GM12878 (cell line): ENCODE measurements at places on chromosomes 5 and 9.

DNA sequence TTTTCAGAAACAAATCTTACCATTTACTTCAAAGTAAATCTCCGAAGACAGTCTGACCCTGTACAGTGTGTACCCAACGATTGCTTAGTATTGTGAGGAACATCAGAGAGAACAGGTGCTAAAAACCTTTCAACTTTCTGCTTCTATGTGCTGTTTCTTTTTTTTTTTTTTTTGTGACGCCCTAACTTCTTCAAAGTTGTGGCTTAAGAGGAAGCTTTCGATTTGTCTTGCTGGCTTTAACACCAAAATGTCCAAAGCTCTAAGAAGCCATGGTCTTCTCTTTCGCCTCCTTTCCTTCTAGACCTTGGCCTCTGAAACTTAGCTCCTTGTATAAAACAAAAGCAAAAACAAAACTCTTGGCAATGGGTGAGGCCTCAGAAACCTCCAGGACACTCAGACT, 1.2 kb downstream of the TNFSF8 start:
- DNase-seq: no peak

- DNase-seq: no peak
These were observed 89.5 kb downstream of the EGFLAM start for GRCh38 chr5:38347896-38348295.

- DNase-seq: no peak
These were observed 6.7 kb downstream of the GLRA1 start for GRCh38 chr5:151917904-151918303.

DNA sequence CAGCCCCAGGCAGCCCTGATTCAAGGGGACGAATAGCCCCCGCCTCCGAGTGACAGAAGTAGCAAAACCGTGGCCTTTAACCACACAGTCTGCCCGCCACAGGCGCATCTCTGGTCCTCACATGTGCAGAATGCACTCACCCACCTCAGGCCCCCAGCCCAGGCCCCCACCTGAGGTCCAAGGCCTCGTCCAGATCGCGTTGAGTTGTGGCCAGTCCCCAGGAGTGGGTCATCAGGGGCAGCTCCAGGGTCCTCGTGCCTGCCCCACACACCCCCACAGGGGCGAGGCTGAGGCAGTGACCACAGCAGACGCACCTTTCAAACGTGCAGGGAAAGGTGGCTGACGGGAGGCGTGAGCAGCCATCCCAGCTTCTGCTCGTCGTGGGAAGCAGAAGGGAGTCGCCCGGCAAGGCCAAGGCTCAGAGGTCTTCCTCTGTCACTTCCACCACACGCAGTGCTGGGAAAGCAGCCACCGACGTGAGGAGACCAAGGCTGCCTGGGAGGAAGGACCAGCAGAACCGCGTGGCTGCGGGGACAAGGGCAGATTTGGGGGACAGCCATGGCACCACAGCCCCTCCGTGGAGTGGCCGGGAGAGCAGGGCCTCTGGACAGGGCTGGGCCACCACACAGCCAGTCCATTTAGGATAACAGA, 77.8 kb upstream of the OTULINL start:
- no peak for DNase-seq

GRCh38 chr5:37811866-37812265, 28.0 kb downstream of the GDNF start:
- DNase-seq: no peak

DNA sequence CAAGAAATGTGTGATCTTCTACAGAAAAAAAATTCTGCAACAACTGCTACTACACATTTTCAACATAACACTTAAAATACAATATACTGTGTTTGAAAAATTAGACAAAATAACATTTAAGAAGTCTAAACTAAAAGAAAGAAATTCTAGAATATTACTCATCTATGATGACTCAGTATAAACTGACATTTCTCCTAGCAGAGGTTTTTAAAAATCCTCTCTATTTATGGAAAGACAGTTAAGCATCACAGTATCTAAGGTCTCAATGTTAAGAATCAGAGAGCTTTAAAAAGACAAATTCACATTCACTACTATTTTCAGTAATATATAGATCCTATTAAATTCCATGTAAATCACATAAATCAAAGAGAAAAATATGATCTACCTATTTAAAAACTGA, 61.3 kb downstream of the NR2F1-AS1 start:
- no peak for DNase-seq

- no peak for DNase-seq
These were observed 11.7 kb downstream of the MPDZ start for GRCh38 chr9:13267743-13268142.

- DNase-seq: no peak
These were observed 240.4 kb upstream of the IRX2 start for GRCh38 chr5:2991884-2992283.

GRCh38 chr5:54676481-54677340, 159.2 kb downstream of the SNX18 start:
- DNase-seq: no peak

DNA sequence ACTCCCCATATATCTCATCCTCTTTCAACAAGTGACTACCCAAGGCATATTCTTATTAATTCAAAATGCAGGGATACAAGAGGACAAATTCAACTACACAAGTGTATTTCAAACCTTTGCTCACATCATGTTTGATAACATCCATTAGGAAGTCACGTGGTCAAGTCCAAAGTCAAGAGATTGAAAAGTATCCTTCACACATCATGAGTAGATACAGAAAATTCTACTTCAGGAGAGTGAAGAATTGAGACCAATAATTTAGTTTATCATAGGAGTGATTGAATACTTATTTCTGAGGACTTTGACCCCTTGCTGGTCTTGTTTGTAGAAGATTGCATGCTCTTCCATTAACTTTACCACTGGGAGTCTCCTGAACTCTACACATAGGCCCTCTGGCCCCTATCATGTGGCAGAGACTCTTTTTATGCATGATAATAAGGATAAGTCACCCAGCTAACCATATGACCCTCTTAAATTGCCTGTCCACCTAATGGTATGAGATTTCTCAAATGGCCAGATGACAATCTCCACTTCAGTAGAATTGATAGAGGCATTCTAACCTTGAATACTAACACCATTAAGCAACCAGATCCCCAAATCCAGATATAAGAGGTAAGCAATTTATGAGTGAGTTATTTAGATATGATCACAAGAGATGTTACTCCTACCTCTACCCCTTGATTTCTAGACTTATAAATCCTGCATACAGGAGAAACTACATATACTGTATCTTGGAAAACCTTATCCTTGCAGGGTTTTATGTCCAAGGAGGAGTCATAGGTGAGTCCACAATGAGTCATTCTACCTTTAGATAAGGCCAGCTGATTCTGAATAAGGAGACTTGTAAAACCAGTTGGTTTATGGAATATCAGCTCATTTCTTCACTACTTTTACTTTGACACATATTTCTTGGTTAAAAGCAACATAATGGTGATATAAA, 26.6 kb upstream of the SLC46A2 start:
- DNase-seq: no peak

- no peak for DNase-seq
These were observed 174.3 kb downstream of the LPAR1 start for GRCh38 chr9:110864011-110864410.

GRCh38 chr9:38043931-38044623, 24.9 kb downstream of the SHB start:
- no peak for DNase-seq

DNA sequence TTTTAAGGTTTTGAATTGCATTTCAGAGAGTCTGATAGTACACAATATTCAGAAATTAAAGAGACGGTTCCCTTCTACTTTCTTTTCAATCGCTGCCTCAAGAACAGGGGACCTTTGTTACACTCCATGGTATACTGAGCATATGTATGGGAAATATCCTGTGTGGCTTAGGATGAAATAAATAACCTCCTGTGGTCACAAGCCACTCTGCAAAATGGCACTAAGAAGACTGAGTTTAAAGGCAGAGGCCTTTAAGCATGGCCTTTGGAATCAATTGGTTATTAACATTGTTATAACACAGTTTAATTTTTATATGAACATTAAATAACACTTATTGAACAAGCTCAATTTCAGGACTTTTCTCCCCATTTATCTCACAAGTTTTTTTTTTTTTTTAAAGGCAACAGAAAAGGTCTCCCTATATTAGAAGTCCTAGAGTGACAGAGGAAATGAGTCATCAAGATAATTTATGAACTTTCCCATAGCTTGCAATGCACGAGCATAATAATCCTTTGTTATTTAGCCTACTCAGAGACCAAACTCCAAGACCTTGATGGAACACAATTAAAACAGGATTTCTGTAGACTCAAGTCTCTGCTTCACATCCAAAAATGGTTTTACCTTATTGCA, 341.9 kb downstream of the TMEM167A start:
- no peak for DNase-seq

DNA sequence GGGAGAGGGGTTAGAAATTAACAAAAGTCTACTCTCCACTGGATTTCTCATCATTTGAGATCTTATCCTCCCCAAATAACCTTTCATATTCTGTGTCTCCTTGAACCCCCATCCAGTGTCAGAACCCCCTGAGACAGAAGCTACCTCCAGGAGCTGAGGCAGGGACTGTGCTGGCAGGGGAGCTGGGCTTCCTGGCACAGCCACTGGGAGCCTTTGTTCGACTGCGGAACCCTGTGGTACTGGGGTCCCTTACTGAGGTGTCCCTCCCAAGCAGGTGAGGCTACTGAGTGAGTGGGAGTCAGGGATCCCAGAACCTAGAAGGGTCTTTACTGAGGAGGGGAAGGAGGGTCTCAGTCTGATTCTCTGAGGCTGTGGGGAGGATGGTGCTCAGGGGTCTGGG, 1.9 kb downstream of the SLC4A9 start:
- DNase-seq: no peak

DNA sequence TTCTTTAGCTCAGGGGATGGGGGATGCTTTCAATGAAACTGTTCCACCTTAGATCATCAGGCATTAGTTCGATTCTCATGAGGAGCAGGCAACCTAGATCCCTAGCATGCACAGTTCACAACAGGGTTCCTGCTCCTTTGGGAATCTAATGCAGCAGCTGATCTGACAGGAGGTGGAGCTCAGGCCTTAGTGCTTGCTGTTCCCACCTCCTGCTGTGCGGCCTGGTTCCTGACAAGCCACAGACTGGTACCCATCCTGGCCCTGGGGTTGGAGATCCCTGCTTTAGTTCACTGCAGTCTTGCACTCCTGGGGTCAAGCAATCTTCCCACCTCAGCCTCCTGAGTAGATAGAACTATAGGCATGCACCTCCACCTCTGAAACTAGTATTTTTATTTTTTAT, 1369.8 kb upstream of the NUDT12 start:
- DNase-seq: no peak

DNA sequence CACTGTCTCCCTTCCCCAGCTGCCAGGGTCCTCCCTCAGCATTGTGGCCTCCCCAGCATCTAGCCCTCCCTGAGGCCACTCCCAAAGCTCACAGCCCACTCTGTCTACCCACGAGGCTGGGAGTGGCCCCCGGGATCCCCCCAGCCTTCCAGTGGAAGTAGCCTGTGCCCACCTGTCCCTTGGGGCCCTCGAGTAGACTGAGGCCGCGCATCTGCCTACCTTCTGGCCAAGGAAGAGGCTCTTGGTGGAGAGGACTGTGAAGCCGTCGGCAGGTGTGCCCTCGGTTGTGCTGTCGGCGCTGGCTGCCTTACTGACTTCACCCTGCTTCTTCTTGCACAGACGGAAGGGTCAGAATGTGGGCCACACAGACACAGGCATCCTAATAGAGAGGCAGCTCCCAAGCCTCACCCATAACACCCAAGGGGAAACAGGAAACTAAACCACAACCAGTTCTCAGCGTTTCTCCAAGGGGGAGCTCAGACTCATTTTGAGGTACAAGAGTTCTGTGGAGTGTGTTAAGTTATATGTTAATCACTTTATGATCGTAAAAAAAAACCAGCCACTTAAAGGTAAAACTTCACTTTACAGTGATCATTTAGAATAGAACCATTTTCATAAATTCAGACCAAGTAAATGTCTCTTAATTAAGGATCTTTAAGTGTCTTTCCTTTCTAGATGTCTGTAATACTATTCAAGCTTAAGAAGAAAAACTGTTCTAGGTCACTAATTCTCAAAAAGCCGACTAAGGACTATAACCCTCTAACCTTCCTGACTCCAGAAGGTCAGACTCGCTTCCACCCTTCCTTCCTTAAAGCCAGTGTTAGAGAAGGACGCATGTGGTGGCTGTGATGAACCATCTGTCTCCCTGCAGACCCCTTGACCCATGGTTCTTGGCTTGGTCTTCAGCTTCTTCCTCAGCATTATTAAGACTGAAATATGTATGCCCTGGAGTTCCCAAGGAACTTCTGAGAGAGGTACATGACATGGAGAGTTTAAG, 38.5 kb downstream of the MACROH2A1 start:
- no peak for DNase-seq

DNA sequence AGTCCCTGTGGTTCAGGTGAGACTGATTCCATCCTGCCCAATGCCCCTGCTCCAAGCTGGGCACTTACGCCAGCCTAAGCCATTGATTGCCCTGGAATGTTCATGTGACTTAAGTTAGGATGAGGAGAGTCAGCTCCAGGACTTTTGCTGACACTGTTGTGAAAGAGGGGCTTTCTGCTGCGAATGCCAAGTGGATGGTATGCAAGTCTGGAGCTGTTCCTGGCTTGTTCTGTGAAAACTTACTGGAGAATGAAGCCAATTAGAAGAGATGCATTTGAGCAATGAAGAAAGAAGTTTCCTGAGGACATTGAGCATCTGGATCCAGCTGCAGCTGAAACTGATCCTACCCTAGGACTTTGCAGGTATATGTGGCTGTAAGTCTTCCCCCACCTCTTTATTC, 61.2 kb upstream of the ZFR start:
- DNase-seq: no peak

DNA sequence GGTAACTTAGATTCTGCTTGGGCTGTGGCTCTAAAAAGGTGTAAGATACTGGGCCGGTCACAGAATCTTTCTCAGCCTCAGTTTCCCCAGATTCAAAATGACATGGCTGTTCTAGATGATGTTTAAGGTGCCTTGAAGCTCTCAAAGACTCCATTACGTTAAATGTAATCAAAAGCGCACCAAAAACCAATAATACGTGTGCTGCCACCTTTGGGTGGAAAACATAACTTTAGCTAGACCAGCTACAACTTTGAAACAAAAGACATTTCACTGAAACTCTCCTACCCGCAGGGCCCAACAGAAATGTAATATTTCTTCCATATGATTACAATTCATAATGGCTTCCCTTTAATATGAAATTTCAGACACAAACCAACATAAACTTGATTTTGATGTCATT, 35.0 kb upstream of the PCSK5 start:
- DNase-seq: no peak

DNA sequence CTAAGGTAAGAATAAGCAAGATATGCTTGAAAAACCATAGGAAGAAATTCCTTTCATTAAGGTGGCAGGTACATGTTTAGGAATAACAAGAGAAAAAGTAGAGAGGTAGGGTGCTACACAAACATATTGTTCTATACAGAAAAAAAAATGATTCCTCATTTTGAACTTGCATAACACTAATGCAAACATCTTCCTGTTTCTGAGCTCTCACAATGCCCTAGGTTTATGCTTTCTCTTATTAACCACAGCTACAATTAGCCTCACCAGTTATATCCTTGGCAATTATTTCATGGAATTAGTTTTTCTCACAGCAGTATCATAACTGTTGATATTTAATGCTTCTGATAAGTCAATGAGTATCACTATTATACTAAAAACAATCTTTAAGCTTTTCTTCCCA, 20.7 kb downstream of the CEMIP2 start:
- no peak for DNase-seq
